ENCODE measurements at places on chromosomes 3 and 15.

DNA sequence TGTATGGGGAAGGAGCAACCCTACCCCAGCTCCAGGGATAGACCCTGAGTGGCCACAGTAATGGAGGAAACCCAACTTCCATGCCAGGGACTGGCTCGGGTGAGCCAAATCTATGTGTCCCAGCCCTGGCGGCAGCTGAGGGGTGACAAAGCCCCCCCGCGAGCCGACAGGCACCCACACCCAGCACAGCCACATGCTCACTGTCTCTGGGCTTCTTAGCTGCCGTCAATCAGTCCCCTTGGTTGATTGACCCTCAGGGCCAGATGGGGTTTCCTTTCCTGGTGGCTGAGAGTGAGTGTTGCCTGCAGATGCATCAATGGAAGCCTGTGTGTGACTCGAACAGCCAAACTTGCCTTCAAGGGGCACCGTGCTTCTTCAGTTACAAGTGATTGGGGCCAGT is 2.1 kb upstream of the OCA2 start:
- DNase-seq: no peak

- DNase-seq: no peak
Observed at GRCh38 chr3:42546691-42547213, 35.0 kb downstream of the SEC22C start.

- no peak for DNase-seq
Observed at GRCh38 chr15:45338417-45338816, 39.9 kb downstream of the GATM start.

DNA sequence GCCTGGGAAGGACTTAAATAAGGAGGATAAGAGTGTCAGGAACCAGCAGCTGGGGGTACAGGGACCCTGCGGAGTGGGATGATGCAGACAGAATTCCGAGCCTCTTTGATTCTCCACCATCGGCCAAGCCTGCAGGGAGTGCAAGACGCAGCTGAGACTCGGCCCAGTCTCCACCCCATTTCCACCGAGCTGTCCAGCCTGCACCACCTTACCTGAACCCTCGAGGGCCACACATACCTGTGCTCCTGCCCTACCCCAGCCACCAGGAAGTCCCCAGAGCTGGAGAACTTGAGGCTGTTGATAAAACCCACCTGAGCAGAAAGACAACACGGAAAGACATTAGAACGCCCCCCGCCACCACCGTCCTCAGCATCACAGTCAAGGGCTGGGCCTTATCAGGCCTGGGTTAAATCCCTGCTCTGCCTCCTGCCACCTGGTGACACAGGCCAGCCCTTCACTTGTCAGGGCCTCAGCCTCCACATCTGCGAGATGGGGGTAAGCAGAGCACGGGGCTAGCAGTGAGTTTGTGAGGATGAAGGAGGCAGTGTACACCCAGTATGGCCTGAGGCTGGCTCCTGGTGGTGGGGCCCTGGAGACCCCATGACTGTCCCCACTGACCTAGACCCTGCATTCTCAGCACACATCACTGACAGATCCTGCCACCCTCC is 8.1 kb downstream of the RRP9 start:
- DNase-seq: no peak

GRCh38 chr15:47987908-47988532 is 132.8 kb upstream of the SLC24A5 start:
- DNase-seq: peak; percentile 33

DNA sequence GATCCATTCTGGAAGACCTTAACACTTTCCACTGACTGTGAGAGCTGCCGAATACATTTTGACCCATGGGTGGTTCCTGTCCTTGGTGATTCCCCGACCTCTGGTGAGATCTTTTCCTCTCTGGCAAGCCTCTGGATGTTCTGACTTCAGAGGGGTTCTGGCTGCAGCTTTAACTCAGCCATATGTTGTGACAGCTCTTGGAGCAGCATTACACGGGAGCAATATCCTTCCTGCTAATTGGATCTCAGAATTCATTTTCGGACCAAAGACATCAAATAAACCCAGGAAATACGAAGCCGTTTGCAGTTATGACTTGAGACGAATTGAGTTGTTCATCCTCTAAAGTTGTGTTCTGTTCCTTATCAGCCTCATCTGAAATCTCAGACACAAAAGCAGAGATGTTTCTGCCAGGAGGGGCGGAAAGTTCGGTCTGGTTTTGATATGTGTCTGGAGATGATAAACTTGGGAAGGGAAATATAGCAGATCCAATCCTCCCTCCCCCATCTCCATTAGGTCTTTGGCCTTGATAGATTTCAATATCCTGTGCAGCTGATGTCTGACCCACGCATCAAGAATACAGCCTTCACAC is 10.0 kb downstream of the TMEM158 start:
- no peak for DNase-seq

DNA sequence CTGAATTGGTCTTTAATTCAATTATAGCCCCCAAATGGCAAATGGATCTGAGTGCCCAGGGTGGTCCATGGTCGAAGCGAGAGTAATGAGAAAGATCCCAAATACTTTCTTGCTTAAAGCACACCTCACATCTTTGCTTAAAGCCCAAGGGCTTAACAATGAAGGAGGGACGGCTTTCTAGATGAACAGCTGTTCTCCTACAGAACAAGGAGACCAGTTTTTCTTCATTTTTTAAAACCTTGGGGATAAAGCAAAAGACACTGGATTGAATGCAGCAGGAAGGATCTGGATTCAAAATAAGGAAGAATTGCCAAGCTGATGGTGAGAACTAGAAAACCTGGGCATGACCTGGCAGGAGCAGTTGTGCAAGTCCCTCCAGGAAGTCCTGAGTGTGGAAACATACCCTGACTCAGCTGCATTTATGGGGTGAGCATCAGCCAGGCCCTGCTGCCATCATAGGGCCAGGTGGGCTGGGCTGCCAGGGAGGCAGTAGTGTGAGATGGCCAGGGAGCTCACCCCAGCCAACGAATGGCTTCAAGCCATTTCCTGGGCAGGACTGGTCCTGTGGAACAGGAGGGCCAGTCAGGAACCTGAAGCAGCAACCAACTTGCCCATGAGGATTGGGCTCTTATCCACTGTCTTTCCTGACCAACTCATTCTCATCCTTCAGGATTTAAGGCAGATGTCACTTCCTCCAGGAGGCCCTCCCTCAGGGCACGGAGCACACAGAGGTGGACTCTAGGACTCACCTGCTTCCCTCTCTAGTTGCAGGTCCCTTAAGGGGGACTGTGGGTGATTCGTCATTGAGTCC is 18.4 kb upstream of the RHCG start:
- DNase-seq: no peak

- no peak for DNase-seq
Observed at GRCh38 chr3:132486099-132486498, 68.8 kb downstream of the DNAJC13 start.

DNA sequence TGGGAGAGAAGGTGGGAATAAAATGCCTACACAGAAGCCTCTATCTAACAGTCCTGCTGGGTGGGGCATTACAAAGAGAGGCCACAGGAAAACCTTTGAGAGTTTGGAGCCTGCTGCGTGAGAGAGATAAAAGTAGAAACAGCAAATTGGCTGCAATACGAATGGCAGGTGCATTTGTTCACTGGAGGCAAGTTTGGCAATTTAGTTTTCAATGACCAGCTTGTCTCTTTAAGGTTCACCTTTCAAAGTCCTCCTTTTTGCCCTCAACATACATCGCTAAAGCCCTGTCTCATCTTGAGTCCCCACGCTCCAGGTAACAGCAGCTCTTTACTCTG is 405.7 kb downstream of the LSAMP start:
- no peak for DNase-seq

GRCh38 chr15:88209111-88209510 is 47.4 kb downstream of the NTRK3 start:
- no peak for DNase-seq

DNA sequence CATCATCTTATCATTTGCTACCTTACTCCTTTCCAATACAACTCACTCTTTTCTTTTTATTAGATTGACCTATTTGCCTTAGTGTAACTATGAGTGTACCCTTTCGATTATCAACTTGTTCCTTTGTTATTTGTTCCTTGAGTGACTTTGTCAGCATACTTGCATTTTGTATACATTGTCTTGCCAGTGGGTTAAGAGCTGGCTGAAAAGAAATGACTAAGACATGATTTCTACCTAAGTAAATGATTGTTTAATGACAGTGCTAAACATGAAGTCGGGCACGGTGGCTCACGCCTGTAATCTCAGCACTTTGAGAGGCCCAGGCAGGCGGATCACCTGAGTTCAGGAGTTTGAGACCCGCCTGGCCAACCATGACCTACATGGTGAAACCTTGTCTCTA is 1042.3 kb downstream of the TBL1XR1 start:
- DNase-seq: no peak

DNA sequence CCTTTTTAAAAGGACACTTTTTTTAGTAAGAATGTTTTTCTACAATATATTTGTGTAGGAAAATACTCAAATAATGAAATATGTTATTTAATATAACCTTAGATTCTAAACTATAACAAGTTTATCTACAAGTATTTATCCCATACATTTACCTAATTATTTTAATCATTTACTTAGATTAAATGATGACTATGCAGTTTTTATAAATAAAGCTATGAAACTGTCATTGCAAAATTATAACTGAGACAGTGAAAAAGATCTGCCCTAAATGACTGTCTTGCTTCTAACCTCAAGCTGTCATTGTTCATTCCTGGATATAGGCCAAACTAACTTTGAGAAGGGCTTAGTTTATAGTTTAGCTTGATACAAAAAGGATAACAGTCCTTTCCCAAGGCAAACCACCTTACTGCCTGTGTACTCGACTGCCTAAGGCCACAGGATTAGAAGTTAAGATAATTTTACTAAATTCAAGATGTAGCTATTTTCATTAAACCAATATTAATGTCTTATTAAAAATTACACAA is 84.1 kb downstream of the GLDN start:
- DNase-seq: no peak

- DNase-seq: no peak
Observed at GRCh38 chr3:58560771-58561311, 16.4 kb downstream of the FAM107A start.

DNA sequence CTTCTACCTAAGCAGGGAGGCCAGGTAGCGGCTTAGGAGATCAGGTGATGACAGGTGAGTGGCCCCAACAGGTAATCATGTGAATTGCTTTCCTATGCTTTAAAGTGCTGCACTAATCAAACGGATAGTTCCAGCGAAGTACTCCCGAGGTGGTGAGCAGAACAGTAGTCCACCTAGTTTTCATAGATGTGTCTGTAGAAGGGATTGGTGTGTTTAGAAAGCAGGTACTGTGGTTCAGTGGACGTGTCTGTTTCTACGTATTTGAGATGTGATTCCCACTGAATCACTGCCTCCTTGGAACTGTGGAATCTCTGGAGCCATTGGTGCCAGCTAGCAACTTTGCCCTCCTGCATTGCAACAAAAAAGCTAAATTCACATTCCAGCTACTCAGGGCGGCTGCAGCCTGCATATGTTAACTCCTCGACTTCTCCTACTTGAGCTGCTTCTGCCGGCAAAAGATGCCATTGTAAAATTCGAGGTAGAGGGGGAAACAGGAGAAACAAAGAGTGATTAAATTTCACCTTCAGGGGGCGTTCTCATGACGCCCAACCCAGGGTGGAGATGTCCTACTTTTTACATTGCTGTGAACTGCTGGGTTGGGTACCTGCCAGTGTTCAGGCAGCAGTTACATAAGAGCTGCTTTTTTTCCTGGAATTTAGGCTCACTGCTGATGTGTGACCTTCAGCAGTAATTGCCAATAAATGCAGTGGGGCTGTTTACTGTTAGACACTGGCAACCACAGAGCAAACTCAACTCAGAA is 227.3 kb downstream of the ITPR1 start:
- no peak for DNase-seq

DNA sequence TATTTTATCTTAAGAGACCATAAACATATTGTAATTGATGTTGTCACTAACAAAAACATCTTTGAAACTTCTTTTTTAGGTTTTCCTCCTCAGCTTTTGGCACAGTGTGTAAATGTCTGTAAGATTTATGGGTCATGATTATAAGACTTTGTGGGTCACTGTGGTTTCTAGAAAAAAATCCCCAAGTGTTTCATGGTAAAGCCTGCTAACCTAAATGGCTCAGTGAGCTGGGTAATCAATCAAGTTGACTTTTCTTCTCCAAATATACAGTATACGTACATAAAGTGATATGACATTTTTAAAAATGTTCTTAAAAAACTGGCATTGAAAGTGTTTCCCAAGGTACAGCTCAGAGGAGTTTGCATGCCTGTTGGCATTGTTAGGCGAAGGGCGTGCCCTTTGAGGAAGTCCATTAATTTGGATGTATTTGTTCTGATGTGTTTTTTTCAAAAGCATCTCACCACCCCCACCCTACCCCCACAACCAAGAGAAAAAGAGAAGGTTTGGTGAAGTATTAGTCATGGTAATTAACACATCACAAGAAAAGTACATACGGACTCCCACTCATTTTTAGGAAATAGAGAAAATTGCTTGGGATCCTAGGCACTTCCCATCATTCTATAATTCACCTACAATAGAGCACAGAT is 385.4 kb upstream of the LRRC3B start:
- DNase-seq: peak; percentile 15

DNA sequence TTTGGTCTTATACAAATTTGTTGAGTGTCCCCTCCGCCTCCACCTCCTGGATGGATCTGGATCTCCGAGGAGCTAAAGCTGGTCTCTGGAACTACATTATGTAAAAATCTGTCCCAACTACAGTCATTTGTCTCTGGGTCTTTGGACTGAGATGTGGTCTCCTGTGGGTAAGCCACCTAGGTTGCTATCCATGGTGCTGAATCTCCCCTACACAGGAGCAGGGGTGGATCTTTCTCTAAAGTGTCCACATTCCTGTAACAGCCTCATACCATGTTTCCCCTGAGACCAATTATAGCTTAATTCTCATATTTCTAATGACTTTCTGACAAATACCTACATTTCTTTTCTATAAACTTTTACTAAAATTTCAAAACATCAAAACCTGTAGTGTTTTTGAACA is 625.8 kb downstream of the TAFA4 start:
- peak; percentile 47 for DNase-seq

GRCh38 chr3:23325466-23326065 is 122.4 kb downstream of the UBE2E2 start:
- no peak for DNase-seq

- DNase-seq: no peak
Observed at GRCh38 chr15:63082366-63082765, 39.3 kb upstream of the LACTB start.

DNA sequence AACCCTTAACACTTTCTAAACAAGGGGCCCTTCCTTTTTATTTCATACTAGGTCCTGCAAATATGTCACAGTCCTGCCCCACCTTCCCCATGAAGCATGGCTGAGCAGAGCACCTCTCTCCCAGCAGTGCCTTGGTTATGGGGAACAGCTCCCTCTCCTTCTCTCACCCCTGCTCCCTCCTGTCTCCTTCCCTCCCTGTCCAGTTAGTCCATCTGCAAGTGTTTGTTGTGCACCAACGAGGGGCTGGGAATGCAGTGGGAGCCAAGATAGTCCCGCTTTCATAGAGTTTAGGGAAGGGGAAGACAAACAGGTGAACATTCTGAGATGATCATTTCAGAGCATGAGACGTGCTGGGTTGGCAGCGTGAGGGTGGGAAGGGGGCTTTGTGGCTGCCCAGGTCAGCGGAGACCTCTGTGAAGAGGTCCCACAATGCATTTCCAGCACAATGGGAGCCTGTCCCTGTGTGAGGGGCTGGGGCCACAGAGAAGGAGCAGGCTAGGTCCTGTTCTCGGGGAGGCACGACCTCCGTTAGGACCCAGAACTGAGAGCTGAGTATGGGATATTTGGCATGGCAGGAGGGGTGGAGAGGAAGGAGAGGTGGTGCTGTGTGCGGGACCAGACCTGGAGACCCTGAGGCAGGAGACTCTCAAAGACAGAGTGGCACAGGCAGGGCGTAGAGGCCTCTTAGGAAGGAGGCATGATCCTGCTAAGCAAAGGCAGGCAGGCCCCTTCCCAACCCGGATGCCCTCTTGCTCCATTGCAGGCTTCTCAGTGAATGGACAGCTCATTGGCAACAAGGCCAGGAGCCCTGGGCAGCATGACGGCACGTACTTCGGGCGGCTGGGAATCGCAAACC is 5.5 kb upstream of the ITIH3 start:
- DNase-seq: no peak

Data from right renal cortex interstitium (tissue), 3 donors.